ENCODE measurements at places on chromosomes 12 and 14.
A peak's percentile ranks its signal among the peaks of the same experiment; 100 is the strongest.

- no peak for DNase-seq
Observed at GRCh38 chr12:76636121-76636692, 76.6 kb upstream of the OSBPL8 start.

DNA sequence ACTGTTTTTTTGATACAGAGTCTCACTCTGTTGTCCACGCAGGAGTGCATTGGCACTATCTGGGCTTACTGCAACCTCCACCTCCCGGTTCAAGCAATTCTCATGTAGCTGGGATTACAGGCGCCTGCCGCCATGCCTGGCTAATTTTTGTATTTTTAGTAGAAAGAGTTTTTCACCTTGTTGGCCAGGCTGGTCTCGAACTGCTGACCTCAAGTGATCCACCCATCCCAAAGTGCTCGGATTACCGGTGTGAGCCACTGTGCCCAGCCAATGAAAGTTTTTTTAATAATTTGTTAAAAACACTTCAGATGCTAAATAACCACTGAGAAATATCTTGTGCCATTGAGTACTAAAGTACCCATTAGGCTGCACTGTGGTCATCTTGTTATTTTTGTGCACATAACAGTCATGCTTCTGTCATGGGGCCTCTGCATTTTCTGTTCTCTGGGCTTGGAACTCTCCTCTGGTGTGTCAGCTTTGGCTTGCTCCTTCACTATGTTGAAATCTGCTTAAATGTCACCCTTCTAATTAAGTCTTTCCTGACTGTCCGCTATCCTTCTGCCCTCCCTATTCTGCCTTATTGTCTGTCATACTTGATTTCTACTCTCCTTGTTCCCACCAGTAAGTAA lies 105.1 kb downstream of the KTN1 start:
- DNase-seq = no peak

- no peak for DNase-seq
Observed at GRCh38 chr12:55548756-55549155, 646 bp upstream of the OR6C4 start.

- no peak for DNase-seq
Observed at GRCh38 chr14:84003346-84003745, 1526.6 kb upstream of the FLRT2 start.

DNA sequence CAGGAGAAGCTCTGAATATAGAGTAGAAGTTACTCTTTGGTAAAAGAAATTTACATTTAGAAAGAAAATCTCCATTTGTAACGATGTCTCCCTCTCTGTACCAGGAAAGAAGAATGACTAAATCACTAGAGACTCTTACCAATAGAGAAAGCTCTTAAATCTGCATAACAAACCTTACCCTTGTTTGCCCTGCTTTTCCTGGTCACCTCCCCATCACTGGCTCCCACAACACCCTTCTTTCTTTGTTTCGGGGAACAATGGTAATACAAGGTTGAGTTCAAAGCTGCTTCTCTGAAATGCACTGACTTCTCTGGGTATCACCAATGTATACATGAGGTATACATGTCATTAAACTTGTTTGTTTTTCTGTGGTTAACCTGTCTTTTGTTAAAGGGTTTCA lies 351.1 kb upstream of the FLRT2 start:
- DNase-seq = no peak

DNA sequence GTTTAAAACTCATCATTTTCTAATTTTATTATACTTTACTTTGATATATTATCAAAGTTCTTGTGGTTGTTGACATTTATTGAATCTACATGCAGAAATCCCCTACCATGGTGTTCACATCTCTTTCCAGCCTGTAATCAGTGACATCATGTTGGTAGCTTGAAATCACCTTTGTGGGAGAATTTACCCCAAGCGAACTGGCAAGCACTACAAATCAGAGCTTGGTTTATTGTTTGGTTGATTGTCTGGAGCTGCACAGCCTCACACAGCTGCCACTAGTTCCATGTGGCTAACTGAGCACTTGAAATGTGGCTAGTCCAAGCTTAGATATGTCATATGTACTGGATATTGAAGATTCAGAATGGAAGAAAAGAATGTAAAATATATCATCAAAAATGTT lies 15.4 kb upstream of the KRT5 start:
- DNase-seq = no peak

- DNase-seq = no peak
Observed at GRCh38 chr12:16603260-16603915, 2.6 kb downstream of the LMO3 start.

DNA sequence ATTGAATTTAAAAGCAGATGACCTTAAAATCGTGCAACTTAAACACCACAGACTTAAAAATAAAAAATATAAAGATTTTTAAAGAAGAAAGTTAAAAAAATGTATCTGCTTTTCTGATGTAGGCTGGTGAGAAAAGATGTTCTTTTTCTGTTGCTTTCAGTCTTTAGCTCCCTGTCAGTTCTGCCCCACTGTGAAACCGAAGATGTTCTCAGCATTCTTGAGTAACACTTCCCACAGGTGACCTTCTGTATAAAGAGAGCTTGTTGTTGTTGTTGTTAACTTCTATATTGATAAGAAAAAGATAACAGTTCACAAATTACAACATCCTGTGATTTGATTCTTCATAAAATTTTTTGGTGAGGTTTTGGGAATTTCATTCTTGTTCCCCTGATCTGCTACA lies 377.9 kb upstream of the RGS6 start:
- DNase-seq = no peak

DNA sequence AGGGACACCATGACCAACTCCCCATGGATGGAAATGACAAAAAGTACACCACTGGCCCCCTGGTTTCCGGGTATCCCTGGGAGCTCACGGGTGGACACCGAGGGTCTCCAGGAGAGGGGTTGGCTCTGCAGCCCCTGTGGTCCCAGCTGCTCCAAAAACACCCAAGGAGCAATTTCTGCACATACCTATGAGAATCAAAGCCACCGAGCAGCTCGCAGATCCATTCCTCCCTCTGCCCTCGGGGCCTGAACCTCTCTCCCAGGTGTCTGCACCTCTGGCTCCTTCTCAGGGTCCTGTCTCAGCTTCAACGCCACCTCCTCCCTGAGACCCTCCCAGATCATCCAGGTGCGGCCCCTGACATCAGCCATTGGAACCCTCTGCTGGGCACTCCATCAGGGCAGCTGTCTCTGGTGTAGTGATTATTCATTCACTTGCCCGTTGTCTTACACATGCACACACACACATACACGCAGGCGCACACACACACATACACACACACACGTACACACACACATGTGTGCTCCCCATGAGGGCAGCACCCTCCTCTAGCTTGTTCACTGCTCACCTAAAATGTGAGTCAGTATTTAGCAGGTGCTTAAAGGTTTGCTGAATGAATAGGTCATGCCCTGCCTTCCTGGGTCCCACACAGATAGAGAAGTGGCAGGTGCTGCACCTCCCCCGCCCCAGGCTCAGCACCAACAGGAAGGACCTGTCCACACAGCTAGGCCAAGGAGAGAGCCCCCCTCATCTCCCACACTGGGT lies 5.9 kb downstream of the RIMBP2 start:
- no peak for DNase-seq

DNA sequence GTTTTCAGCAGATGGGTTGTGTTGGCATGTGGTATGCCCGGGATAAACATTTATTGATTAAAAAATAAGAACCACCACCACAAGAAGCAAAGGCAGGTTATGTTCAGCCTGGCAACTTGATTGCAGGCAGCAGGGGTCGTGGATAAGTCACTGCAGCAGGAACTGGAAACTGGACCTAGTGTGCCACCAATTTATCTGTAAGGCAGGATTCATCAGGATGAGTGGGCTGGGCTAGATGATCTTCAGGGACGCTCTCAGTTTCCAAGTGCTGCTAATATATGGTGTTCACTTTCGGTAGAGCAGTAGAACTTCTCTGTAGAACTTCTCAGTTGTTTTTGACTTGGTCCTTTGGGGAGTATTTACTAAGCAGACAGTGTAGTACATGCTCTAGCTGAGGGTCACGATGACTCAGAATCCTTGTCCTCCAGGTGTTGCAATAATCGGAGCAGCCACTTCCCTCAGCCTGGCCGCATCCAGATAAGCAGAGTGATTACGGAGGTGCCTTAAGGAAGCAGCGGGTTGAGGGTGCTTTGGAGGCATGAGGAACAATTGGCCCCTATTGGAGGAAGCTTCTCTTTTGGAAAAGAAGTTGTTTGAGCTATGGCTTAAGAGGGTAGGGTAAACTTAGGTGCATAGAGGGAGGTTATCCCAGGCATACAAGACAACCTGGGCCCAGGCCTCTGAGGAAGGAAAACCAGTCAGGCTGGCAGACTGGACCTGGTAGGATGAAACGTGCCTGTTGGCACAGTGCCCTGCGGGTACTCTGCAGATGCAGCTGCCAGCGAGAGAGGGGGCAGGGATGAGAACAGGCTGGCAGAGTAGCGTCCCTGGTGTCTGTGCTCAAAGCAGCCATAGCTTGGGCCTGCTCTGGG lies 104.0 kb downstream of the GPR135 start:
- DNase-seq = peak; percentile 90

GRCh38 chr14:71354801-71355200 lies 447.5 kb downstream of the PCNX1 start:
- no peak for DNase-seq

GRCh38 chr14:91412939-91413338 lies 4.7 kb downstream of the CCDC88C start:
- no peak for DNase-seq

DNA sequence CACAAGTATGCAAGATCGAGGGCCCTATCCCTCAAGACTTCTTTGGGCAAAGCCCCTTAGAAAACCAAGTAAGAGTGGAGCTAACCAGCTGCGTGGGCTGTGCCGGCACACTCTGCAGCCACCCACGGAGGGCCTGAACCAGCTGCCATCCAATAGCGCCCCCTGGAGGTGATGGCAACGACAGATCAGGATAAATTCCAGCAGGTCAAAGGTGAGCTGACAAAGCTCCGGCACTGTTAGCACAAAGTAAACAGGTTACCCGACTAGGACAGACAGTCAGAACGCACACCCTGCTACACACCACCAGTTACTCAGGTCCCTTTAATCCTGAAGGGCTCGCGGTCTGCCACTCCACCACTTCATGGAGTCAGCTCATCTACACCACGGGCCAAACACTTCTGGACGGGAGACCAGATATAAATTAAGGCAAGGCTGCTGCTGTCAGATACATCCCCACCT lies 4.9 kb downstream of the ZBTB39 start:
- DNase-seq = peak; percentile 71

DNA sequence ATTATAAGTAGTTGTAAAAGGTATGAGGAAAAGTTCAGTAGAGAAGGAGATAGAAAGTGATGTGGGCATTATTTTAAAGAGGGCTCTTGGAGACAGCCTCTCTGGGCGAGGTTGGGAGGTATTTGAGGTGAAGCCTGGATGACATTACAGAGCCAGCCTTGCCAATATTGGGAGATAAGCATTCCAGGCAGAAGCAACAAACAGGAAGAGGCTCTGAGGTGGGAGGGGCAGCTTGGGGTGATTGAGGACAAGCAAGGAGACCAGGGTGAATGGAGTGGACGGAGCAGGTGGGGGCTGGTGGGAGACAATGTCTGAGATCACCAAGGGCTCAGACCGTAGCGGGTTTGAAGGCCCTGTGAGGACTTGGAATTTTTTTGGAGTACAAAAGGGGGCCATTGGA lies 87.3 kb downstream of the DYRK2 start:
- no peak for DNase-seq

GRCh38 chr14:99789581-99789980 lies 3.6 kb upstream of the EML1 start:
- no peak for DNase-seq

Data from left ventricle myocardium superior (tissue), 1 donor.